ENCODE measurements at places on chromosomes 4 and X. TPM values are rescaled to one million over a fixed set of nuclear protein-coding genes. Genes with fewer than 3 reads are reported as not detected.

DNA sequence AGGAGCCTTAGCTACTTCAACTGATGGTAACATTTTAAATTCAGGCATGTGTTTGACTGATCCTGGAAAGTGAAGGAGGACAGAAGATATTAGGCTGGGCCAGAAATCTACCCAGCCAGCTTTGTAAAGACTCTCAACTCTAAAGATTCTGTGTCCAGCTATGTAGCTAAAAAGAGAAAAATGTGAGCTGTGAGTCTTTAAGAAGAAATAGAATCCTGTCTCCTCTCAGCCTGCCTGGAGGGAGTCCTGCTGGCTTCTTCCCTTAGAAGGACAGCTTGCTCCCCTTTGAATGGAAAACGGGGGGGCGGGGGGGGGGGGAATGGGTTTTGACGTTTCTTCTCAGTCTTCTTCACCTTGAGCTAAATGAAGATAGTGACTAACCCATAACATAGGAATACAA is 54.3 kb upstream of the INTU start:
- no peak for DNase-seq

GRCh38 chr4:123343400-123344041 is 53.1 kb upstream of the SPRY1 start:
- peak; percentile 95 for DNase-seq

- peak; percentile 61 for DNase-seq
Measured at GRCh38 chrX:53071604-53072417, 10.4 kb upstream of the TSPYL2 start.

The CITED1 gene
- total RNA-seq: under 0.01 TPM

DNA sequence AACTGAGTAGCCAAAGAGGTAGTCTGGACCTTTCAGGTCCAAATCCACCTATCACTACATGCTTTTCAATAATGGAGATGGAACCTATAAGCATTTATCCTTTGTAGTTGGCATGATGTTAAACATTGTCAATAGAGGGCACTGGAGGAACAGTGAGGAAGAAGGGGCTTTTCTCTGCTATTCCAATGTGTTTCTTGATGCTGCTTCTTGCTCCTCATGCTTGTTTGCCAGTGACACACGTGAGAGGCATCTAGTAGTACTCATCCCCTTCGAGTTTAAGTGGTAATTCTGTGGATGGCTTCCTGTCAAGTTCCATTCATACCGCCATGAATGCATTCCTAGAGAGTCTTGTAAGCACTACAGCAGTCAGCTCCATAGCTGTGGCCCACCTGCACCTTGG is 84.0 kb downstream of the NAA11 start:
- no peak for DNase-seq

The H2AZ1 gene
- total RNA-seq: 205 TPM

DNA sequence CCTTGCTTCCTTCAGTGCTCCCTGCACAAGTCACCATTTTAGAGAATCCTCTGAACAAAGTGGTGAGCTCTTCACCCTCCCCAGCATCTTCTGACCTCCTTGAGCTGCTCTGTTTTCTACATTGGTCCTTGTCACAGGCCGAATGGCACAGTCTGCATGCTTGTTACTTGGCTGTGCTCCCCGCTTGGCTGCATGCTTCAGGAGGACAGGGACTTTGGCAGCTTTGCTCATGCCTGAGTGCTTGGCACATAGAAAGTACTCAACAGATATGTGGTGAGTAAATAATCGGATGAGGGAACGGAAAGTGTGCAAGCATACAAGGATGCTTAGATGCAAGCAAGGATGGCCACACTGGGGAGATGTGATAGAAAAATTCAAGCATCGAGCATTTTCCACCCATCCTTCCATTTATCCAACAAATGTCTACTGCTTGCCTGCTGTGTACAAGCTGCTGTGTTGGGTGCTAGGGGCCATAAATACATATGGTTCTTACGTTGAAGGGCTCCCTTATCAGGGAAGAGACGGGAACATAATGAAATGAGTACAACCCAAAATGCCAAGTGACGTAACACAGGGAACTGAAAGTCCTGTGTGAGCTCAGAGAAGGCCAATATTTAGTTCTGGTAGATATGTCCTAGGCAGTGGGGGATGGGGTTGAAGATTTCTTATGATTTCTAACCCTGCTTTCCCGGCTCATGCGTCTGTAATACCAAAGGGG is 31.2 kb downstream of the SLC2A9 start:
- DNase-seq: no peak

The USP26 gene
- total RNA-seq: not detected

The TAF7L gene
- under 0.01 TPM for total RNA-seq

DNA sequence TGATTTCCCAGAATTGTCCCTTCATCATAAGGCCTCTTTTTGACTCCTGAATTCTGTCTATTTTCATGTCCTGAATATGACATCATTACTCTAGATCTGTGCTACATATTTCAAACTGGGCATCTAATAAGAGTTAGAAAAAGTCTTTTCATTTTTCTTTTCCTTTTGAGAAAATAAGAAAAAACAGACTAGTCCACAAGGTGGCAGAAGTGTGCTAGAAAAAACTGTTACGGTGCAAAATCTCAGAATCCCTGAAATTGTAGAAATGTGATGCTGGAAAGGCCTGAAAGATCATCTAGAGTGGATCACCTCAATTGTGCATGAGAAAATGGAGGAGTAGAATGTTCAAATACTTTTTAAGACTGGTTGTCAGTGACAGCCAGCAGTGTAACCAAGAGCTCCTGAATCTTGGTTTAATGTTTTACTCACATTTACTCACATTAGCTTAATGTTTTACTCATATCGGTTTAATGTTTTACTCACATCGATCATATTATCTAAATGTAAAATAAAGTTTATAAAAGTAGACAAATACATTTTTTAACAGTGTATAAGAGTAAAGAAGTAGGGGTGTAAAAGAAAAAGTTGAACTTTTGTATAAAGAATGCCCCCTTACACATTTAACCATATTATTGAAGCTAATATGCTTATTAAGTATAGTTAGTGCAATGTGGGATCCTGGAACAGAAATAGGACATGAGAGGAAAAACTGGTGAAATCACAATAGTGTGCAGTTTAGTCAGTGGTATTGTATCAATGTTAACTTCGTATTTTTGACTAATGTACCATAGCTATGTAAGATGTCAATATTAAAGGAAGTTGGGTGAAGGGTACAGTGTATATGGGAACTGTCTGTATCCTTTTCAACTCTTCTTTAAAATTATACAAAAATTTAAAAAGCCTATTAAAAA is 15.2 kb downstream of the ASB11 start:
- DNase-seq: peak; percentile 42

The DGKK gene
- not detected for total RNA-seq

GRCh38 chr4:105815701-105816100 is 79.6 kb upstream of the NPNT start:
- DNase-seq: no peak

DNA sequence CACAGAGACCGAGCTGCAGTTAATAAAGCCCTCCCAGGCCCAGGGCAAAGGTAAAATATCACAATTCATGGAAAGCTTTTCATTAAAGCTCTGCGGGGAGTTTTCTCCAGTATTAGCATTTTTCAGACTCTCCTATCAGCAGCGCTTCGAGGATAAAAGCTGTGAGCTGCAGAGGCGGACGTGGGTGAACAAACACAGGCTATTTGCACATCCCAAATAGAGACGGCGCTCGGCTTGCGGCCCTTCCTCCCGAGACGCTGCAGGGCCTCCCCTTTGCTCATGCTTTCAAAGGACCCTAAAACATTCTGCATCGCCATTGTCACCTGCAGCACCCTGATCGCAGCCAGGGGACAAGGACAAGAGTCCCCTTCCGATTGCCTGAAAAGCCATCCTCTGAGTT is 97.3 kb downstream of the SORCS2 start:
- no peak for DNase-seq

- no peak for DNase-seq
Measured at GRCh38 chrX:104255465-104255864, 732 bp upstream of the ESX1 start.

The PRDM8 gene
- 1.2 TPM for total RNA-seq

GRCh38 chr4:106450249-106450648 is 81.7 kb upstream of the GIMD1 start:
- DNase-seq: no peak

DNA sequence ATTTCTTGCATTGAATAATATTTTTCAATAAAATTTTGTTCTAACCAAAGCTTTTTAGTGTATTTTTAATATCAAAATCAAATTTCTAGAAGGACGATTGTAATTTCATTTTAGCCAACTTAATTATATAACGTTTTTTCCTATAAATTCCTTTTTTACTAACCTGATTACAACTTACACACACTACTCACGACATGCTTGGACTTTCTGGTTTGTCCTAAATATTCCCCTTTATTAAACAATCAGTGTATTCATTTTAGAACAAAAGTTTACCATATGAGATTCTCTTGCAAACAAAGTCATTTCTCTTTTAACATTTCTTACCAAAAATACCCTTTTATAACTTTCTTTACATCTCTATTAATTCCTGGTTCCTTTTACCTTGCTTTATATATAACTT is 173.7 kb downstream of the PWWP3B start:
- no peak for DNase-seq

GRCh38 chrX:109926743-109927662 is 75.9 kb upstream of the TMEM164 start:
- DNase-seq: no peak

DNA sequence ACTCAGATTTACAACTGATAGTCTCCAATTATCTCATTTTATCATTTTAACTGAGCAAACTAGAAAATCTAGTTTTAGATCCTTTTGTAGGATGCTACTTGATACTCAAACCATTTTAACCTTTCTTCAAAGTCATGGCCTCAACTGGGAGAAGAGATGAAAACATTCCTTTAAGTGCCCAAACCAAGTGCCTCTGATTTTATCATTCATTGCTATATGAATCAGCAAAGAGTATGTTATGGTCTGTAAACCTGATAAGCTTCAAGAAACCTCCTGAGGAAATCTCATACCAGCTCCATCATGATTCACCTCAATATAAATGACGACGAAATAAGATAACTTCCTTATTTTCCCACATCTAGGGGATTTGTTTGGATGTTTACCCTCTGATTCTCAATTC is 119.9 kb downstream of the FAM13A start:
- DNase-seq: no peak

The VCX3A gene
- not detected for total RNA-seq

GRCh38 chrX:131216828-131217227 is 72.3 kb downstream of the IGSF1 start:
- no peak for DNase-seq

DNA sequence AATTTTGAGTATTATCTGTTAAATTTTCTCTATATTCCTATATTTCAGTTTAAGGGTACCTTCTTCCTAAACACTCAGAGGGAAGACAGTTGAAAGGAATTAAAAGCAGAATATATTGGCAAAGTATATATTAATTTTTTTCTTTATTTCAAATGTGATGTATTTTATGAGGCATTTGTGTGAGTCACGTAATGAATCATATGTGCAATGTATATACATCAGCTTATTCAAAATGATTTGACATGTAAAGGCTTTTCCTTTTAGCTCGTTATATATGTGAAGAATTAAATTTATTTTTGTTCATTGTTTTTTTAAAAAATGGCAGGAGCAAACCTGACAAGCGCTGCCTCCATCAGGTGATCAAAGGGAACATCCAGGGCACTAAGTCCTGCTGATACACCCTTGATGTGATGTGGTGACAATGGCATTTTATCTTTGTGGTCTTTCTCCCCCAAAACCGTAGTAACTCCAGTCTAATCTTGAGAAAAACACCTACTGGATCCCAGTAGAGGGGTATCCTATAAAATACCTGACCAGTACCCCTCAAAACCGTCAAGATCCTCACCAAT is 8.9 kb downstream of the WWC2 start:
- DNase-seq: no peak

The SGCB gene
- total RNA-seq: 8.7 TPM

- DNase-seq: peak; percentile 59
Measured at GRCh38 chr4:3044870-3045819, 29.2 kb downstream of the HTT-AS start.

The SPANXN4 gene
- not detected for total RNA-seq

The GRIA2 gene
- total RNA-seq: under 0.01 TPM

DNA sequence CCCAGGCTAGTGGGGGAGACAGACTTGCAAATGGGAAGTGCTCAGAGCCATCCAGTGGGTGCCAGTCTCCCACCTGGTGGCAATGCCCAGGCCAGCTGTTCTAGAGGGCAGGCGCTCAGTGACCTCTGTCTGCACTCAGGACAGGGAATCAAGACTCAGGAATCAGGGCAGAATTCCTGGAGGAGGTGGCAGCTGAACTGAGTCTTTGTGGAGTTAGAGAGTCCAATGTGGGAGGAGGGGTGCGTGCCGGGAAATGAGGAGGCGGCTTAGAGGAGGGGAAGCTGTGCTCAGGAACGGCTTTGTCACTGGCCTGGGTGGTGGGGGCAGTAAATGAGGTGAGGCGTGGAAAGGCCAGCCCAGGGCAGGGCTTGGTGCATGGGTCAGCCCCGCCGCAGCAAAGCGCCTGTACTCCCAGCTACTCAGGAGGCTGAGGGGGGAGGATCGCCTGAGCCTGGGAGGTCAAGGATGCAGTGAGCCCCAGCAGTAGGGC is 31.3 kb upstream of the SORCS2 start:
- no peak for DNase-seq

- no peak for DNase-seq
Measured at GRCh38 chr4:65391814-65392213, 278.5 kb downstream of the EPHA5 start.

DNA sequence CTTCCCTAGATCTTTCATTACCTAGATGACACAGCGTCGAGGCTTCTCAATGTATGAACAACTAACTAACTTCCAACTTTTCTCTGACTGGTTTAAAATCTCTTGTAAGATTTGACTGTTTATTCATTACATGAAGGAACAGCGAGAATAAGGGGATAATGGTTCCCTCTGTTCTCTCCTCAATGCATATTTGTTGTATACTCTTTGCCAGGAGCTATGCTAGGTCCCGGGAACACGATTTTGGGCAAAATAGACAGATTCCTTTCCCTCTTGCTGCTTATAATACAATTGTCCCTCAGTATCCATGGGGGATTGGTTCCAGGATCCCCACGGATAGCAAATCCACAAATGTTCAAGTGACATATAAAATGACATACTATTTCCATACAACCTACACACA is 1020.0 kb downstream of the DMD start:
- DNase-seq: no peak

DNA sequence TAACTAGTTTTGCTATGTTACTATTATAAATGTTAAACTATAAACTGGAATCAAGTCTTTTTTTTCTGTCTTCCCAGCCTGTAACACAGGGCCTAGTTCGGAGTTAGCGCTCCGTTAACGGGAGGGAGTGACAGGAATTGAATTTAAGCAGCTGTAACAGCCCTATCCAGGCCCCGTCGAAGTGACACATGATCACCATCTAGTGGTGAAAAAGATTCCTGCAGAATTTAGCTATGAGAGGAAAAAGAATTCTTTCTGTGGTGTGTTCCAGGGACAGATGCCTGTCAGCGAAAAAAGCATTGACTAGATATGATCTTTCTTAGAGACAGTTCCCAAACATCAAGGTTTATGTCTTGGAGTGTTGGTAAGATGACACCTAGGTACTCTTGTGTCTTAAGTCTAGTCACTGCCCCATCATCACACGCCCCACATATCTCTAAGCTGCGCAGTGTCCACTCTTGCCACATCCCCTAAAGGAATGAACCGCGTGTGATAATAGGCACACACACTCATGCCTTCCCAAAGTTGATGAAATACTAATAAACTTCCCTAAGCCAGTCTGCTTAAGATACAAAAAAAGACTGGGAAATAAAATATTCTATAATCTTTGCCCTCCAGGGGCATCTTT is 2.1 kb downstream of the GAB3 start:
- DNase-seq: peak; percentile 62

The GC gene
- not detected for total RNA-seq
